NCI-H2227 treated with DMSO at 0.1 percent for 48 hours (cell line): ENCODE measurements at places on chromosomes 5 and 9.

DNA sequence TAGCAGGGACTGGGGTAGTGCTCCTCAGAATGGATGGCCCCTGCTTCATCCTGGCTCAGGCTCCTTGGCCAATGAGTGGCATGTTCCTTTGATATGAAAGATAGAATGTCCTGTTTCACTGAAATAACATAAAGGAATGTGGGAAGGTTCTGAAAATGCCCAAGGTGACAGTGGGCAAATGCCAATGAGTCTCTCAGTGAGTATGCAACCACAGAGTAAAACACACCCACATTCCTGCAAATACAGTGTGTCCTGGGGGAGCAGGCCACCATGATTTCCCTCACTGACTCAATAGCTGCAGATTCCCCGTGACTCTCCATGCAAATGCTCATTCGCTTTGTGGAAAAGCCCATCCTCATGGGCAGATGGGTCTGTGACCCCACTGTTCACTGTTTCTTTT lies 36.4 kb downstream of the ZNF366 start:
- no peak for DNase-seq

DNA sequence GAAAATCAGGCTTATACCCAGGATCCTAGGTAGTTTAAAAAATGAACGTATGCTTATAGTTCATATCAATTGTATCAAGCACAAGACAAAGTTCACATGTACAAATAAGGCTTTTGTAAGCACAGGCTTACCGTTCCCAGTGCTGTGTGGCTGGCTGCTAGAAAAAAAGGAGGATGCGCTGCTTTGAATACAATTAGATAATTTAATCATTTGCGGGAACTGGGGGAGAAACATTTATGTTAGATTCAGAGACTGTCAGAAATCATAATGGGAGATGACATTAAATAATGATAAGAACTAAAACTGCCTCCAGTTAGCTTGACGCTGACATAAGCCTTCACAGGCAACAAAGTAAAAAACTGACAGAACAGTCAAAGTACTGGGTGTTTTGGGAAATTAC lies 93.2 kb downstream of the FNBP1 start:
- no peak for DNase-seq

DNA sequence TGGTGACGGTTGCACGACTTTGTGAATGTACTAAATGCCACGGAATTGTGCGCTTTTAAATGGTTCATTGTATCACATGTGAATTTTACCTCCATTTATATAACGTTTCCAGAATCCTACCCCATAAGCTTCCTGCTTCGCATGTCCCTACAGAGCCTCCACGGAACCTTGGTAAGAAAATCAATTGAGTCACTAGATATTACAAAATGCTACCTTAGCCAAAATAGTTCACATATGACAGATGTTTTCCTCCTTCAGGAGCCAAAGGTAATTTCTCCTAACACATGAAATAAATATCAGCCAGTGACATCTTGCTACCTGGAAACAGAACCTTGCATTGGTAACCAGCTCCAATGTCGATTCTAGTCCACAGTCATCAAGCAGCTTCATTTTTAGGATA lies 125.1 kb downstream of the TTLL11 start:
- no peak for DNase-seq

DNA sequence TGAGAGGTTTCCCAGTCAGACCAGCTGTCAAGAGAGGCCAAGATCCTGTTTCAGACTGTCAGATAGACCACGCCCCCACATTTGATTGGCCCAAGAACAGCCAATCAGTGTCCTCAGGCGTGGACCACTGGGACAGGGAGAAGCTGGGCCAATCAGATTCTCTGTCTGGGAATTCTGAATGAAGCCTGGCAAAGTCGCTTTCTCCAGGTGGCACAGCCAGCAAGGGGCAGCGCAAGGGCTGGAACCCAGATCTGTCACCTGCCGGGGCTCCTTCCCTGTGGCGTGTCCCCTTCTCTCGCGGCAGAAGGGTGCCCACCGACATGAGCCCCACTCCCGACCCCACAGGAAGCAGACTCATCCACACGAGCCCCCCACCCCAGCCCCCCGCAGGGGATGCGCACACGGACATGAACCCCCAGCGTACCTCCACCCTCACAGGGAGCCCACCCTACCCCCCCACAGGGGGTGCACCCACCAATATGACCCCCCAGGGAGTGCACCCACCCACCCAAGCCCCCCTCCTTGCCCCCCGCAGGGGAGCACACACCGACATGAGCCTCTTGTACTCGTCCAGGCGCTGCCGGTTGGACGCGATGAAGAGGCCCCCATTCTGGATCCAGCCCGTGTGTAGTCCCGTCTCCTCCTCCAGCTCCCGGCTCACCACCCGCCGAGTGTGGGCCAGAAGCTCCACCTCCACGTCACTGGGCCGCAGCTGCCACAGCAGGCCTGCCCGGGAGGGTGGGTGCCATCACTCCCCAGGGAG lies 6.1 kb downstream of the SARDH start:
- DNase-seq = no peak

DNA sequence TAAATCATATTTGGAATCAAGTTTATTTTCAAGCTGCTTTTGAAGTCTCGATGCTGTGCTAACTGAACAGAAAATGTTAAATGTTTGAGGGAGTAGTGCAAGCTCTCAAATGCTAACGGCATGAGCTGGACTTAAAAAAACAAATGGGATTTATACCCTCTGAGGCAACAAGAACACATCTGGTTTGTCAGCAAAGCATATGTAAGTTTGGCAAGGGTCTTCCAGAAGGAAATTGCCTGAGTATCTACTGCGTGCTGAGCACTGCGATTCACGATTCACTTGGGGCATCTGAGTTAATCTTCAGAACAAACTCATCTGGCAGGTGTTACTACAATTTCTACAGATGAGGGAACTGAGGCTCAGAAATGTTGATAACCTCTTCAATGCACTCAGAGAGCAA lies 98.4 kb upstream of the C9orf72 start:
- DNase-seq = no peak

DNA sequence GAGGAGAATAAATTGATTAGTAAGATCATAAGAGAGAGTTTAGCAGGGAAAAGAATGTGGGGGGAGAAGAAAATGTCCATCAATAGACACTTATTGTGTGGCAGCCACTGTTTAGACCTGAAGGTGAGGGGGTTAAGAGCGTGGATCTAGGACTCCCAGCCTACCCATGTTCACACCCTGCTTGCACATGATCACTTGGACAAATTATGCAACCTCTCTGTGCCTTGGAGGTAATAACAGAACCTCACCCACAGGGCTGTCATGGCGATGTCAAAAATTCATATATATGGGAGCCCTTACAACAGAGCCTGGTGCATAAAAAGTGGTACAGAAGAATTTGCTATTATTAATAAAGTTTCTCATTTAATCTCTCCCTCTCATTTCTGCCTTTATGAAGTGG lies 86.0 kb upstream of the EQTN start:
- DNase-seq = no peak

DNA sequence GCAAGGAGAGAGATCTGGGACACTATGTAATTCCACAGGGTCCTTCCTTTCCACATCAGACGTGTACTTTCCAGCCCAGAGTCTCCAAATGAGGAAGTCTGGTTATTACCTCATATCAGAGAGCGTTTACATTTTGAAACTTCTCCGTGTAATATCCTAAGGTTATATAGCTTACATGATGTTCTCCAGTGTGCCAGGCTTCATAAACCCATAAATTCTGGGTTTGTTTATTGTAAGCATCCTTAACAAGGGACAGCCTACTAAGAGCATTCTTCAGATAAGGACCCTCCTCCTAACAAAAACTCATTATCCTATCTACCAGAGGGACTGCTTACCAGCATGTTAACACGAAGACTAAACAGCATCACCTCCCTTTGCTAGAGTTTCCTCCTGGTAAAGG lies 17.9 kb downstream of the SRFBP1 start:
- no peak for DNase-seq

DNA sequence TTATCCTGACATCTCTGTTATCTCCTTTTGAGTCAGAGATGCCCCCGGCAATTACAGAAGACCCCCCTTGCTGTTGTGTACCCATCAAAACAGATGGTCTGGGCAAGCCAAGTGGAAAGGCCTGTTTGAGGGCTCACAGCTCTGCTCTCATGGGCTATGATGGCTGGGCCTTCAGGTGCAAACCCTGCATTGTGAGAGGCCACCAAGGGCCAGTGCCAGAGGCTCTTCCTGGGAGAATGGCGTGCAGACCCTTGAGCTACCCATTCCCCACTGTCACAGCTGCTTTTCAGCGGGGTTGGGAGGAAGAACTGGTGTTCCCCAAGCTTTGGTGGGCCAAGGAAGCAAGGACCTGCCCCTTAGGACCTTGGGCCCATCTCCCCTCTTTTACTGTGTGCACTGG lies 174.7 kb upstream of the PPP1R26 start:
- no peak for DNase-seq

GRCh38 chr5:173438951-173439350 lies 110.7 kb upstream of the STC2 start:
- DNase-seq = no peak

- DNase-seq = no peak
Measured at GRCh38 chr5:102625468-102625867, 126.7 kb upstream of the SLCO6A1 start.

DNA sequence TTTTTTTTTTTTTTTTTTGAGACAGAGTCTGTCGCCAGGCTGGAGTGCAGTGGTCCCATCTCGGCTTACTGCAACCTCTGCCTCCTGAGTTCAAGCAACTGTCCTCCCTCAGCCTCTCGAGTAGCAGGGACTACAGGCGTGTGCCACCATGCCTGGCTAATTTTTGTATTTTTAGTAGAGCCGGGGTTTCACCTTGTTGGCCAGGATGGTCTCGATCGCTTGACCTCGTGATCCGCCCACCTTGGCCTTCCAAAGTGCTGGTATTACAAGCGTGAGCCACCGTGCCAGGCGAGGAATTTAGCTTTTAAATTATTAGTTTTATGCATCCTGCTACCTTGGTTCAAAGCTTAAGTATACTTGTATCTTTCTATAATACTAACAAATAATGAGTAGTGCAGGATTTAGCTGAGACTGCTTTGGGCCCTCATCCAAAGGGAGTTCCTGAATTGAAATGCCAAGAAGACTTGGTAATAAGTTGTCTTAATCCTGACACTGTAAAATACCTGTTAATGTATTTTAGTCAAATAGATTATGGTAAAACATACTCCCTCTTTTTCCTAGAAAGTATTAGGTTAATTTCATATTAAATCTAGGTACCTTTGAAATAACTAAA lies 5.0 kb downstream of the CDC42SE2 start:
- DNase-seq = no peak
